NCI-H524 (cell line): ENCODE measurements at places on chromosomes 7 and 10.

- no peak for DNase-seq
Observed at GRCh38 chr10:106500925-106501525, 663.5 kb downstream of the SORCS1 start.

- peak; percentile 7 for DNase-seq
Observed at GRCh38 chr7:26944501-26945358, 80.3 kb upstream of the SKAP2 start.

- DNase-seq = no peak
Observed at GRCh38 chr7:48366096-48366495, 194.8 kb downstream of the ABCA13 start.

- DNase-seq = no peak
Observed at GRCh38 chr10:77554996-77555397, 82.6 kb downstream of the KCNMA1 start.

- no peak for DNase-seq
Observed at GRCh38 chr10:59273445-59273844, 88.9 kb downstream of the FAM13C start.

DNA sequence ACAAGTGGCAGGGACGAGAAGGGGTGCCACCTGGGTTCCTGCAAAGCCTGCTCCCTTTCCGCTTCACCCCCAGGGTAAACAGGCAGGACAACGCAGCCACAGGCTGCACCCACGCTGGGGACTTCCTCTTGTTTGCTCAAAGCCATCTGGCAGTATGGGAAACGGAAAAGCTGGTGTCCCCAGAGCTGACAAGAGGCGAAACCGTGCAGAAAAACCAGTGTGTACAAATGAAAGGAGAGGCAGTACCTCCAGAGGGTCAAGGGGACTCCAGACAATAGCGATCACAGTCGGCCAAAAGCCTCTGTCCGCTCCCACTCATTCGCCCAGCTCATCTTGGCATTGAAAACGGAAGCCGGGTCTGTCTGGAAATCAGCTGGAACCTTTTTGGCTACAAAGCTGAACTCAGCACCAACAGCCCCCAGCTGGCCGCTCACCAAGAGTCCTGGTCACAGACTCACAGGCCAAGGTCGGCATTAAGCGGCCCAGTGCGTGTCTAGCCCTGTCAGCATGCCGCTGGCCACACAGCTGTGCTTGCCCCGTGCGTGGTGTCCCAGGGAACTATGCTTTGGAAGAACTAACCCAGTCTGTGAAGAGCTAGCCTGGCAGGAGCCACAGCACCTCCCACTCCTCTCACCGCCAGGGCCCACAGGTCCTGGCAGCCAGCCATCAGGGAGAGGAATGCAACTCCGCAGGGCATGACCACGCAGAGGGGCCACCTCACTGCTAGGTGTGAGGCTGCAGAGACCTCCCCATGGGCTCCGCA lies 10.4 kb downstream of the TNS3 start:
- peak; percentile 30 for DNase-seq
